Activated T-helper 1 cell treated with anti-CD3 and anti-CD28 coated beads, Interleukin-12 subunit alpha, Interleukin-12 subunit beta, Interleukin-2, Interleukin-4 antibody, amounts not matched to agents 30 ng/mL and 10 ng/mL and 1 ng/mL, durations not matched to agents 14 hours and 24 hours and 36 hours (primary cell): ENCODE measurements at places on chromosomes 4 and X. TPM values are rescaled to one million over a fixed set of nuclear protein-coding genes. Genes with fewer than 3 reads are reported as not detected.

Gene AKAP4
- not detected in 2 replicates for total RNA-seq

Gene GAB3
- 5.1 TPM in 2 replicates for total RNA-seq

Gene GATA1
- total RNA-seq: not detected in 2 replicates

Gene IL1RAPL2
- total RNA-seq: not detected in 2 replicates

Gene TIMM8A
- total RNA-seq: 30.9 and 36.5 TPM in 2 replicates

Gene LEF1
- total RNA-seq: 133 and 139 TPM in 2 replicates

Gene FABP2
- not detected in 2 replicates for total RNA-seq

Gene PPEF1
- not detected in 2 replicates for total RNA-seq

Gene RPS6KA6
- total RNA-seq: not detected in 2 replicates

Gene BANK1
- not detected in 2 replicates for total RNA-seq

Gene ARL9
- total RNA-seq: 0.13 and 0.32 TPM in 2 replicates

Gene PFKFB1
- total RNA-seq: 0.39 and 0.93 TPM in 2 replicates

Gene DCLK2
- 0.08 TPM in 1 of 2 replicates, not detected in the other for total RNA-seq

Gene CSAG3
- total RNA-seq: 0.73 and 0.78 TPM in 2 replicates

Gene LRBA
- total RNA-seq: 54.2 and 60.7 TPM in 2 replicates

Gene SEC24D
- total RNA-seq: 50.0 and 55.2 TPM in 2 replicates

Gene CXCL11
- not detected in 2 replicates for total RNA-seq

Gene TEC
- total RNA-seq: 1.1 and 1.3 TPM in 2 replicates

Gene GRIA3
- total RNA-seq: not detected in 2 replicates

Gene CNGA1
- not detected in 2 replicates for total RNA-seq

Gene UGT2B17
- not detected in 2 replicates for total RNA-seq

Gene PAGE5
- not detected in 2 replicates for total RNA-seq

Gene AFM
- not detected in 2 replicates for total RNA-seq

Gene CABS1
- not detected in 2 replicates for total RNA-seq

Gene RTL5
- total RNA-seq: 0.26 and 0.29 TPM in 2 replicates

Gene RAB9B
- total RNA-seq: 0.18 and 0.37 TPM in 2 replicates
